NCI-H1092 (cell line): ENCODE measurements at places on chromosomes 12 and 14.

DNA sequence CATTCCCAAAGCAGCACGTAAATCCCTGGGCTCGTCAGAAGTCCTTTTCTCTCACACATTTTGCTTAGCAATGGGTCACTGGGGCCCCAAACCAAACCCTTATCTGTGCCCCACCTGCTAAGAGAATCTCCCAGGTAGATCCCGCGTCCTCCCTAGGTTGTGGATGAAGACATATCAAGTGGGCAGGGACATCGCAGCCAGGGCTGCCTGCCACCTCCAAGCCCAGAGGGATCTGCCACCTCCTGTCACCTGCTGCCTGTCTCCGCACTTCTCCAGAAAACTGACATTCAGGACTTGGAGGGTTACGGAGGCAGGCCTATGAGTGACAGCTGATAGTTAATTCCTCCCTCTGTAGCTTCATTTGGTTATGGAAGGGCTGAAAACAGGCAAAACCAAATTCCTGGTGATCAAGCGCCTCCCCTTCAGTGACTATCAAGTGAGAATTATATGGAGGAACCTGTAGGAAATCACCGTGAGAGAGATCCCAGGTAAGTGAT lies 19.5 kb downstream of the BCL11B start:
- DNase-seq, result no peak

DNA sequence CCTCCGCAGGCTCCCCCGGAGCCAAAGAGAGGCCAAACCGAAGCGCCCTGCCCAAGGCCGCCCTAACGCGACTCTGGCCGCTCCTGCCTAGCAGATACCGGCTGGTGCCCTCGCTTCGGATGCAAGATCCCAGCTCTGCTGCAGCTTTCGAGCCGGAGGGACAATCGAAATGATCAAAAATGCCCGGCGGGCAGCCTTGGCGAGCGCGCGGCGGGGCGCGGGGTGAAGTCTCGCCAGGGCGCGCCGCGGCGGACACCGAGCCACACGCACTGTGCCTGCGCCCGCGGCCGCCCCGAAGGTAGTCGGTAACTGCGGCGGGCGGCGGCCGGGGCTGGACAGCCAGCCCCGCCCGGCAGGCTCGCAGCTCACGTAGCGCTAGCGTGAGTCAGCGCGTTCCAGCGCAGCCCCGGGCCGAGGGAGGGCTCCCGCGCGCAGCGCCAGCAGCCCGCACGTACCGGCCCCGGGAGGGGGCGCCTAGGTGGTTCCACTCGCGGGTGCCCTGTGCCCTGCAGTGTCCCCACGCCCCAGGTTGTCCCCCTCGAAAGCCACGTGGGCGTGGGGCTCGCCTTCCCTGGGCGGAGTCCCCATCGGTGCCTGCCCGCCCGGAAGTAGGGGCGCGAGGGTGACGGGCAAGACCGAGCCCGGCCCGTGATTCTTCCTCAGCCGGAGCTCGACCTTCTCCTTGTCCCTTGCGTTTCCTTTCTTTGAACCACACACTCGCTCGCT lies 109.2 kb upstream of the EGLN3 start:
- DNase-seq, result peak; percentile 15

DNA sequence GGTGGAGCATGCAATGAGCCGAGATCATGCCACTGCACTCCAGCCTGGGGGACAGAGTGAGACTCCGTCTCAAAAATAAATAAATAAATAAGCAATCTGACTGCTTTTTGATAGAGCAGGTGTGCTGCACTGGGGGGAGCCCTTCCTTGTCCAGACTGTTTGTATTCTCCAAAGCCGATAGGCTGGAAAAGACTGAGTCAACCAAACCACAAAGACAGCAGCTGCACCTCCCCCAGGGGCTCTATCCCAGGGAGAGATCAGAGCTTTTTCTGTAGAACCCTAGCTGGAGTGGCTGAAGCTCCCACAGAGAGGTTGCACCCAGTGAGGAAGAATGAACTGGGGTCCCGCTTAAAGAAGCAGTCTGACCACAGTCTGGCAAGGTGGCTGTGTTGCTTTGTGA lies 45.8 kb upstream of the LALBA start:
- no peak for DNase-seq

DNA sequence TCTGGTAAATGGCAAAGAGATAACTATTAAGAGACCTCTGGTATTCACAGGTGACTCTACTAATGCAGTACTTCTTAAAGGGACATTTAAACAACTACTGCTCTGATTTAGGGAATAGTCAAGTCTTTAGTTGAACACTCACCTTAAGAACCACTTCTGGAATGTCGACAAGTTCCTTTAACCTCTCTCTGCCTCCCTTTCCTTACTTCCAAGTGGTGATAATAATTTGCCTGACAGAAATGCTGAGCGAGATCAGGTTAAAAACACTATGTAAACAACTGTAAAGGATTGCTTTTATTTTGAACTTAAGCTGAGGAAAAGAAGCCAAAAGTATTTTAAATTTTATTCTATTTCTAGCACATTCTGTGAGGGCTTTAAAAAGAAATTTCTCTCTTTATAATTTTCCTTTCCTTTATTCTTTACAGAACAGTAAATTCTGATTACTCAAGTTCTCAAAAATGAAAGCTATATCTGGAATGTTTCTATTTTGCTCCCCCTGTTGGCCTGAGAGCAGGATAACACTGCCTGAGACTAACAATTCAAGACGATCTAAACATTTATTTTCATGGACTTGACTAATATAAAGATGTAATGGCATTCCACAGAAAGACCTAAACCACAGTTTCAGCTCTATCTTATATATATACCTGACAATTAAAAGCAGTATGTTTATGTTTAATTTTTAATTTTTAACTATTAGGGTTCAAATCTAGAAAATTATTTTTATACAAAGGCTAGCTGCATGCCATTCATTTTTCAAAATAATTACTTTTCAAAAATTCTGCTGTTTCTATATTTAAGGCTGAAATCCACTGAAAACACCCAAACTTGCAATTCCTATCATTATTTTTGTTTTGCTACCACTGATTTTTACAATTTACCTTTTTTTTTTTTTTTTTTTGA lies 29.2 kb downstream of the ZCCHC8 start:
- DNase-seq, result peak; percentile 0

GRCh38 chr12:1083889-1084262 lies 92.9 kb downstream of the ERC1 start:
- peak; percentile 73 for DNase-seq

GRCh38 chr14:57227083-57227482 lies 41.6 kb downstream of the EXOC5 start:
- DNase-seq, result no peak

DNA sequence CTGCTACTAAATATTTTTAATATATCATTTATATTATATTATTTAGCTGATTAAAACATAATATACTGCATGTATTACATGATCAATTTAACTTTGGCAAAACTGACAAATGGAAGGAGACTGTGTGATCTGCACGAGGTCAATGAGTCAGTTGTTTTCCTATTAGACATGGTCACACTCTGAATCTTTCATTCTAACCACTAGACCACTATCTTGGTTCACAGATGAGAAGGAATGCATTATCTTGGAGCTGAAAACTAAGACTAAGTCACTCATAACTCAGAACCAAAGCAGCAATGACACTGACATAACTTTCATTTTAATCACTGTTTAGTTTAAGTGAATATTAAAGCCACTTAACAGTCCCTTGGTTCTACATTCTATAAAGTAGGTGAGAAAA lies 37.4 kb downstream of the GNPTAB start:
- DNase-seq, result no peak

DNA sequence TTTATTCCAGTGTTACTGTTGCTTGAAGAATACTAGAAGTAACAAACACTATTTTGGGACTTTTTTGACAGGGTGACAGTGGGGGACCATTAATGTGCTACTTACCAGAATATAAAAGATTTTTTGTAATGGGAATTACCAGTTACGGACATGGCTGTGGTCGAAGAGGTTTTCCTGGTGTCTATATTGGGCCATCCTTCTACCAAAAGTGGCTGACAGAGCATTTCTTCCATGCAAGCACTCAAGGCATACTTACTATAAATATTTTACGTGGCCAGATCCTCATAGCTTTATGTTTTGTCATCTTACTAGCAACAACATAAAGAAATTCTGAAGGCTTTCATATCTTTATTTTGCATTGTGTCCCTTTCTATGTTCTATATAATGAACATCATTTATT lies 44.5 kb downstream of the TMPRSS12 start:
- no peak for DNase-seq

DNA sequence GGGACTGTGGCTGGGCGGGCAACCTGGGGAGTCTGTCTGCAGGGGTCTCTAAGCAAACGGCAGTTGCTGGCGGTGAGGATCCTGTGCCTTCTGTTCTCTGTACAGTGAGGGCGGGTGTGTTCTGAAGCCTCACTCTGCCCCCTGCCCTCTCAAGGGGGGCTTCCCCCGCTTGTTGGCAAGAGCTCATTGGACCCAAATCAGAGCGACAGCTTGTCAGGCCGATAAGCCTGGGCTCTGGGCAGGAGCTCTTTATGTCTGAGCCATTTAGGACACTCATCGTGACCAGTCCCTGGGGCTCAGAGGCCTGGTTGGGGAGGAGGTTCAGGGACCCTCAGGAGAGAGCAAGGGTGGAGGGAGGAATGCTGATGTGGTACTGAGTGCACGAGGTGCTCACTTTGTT lies 136.0 kb downstream of the TSPAN9 start:
- no peak for DNase-seq

DNA sequence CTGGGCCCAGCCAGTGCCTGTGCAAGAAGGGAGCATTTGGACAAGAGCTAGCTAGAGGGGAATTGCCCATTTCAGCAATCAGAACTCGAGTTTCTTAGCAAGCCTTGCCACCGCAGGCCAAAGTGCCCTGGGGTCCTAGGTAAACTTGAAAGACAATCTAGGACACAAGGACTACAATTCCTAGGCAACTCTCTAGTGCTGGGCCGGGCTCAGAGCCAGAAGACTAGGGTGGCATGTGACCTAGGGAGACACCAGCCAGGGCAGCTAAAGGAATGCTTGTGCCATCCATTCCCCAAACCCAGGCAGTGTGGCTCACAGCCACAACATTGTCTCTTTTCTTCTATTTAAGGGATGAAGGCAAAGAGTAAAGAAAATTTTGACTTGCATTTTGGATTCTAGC lies 205.0 kb downstream of the BMP4 start:
- DNase-seq, result no peak

- no peak for DNase-seq
Measured at GRCh38 chr12:89494411-89495231, 30.0 kb downstream of the GALNT4 start.

DNA sequence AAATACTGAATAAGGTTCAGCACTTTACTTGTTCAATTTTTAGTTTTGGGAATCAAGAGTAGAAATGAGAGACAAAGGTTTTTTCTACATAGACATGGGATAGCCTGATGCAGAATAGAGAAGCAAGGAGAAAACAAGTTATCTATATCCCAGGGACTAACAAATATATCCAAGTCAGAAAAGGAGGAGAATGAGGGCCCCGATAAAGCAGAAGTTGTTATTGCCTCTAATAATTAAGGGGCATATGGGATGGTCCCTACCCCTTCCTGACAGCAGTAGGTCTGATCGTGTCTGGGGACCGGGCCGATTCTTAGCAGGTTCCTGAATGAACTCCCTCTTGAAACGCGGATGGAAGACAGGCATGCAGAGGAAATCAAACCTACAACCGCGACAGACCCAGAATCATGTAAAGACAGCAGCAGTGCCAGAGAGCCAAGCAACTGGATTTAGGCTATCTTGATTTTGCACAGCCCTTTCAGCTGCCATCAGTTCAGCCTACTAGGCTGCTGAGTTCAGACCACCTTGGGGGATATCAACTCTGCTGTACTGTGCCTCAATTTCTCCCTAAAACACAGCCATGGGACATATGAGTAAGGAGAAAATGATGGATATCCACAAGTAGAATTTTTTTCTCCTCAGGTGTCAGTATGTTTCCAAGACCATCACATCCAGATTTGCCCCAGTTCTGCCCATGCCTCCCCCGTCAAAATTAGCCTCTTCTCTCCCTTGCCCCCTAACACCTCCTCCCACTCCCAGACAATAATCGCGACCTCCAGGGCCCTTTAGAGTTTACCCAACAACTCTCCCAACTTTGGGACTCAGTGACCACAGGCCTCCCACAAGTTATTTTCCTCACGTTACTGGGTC lies 706 bp downstream of the PRMT5 start:
- no peak for DNase-seq

GRCh38 chr14:51933191-51933590 lies 56.2 kb upstream of the RTRAF start:
- DNase-seq, result no peak

- no peak for DNase-seq
Measured at GRCh38 chr14:104805326-104805678, 4.4 kb downstream of the ZBTB42 start.

DNA sequence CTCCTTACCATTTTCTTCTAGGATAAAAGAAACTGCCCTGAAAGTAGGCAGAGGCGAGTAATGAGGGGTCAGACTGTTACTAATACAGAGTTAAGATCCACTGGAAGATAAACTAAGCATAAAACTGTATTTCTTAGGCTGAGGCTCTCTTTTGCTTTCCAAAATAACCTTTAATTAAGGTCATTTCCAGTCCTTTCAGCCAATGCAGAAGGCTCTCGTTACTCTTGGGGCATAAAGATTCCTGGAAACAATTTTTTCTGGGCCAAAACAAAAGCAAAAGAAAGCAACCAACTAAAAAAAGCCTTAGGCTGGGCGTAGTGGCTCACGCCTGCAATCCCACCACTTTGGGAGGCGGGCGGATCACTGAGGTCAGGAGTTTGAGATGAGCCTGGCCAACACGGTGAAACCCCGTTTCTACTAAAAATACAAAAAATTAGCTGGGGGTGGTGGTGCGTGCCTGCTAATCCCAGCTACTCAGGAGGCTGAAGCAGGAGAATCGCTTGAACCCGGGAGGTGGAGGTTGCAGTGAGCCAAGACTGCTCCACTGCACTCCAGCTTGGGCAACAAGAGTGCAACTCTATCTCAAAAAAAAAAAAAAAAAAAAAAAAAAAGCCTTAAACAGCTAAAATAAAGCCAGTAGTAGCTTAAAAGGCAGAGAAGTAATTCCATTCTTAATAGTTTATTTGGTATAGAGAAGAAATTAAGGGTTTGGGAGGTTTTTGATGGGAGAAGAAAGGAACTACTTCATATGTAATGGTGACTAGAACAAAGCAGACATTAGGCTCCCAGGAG lies 68.9 kb upstream of the STAC3 start:
- no peak for DNase-seq

DNA sequence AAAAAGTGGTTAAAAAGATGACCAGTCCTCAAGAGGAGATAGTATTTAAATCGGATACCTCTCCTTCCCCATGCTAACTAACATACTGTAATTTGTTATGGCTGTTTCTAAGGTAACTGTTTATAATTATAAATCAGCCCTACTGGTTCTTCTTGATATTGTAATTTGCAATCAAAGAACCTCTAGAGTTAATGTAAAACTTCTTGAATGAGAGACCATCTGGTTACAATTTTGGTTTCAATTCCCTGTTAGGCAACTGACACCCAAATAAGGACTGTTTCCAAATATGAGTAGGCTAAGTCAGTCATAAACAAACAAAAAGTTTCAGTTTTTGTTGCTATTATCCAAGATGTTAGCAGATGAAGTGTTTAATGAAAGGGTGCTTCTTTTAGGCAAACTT lies 120.2 kb upstream of the DNM1L start:
- DNase-seq, result no peak

GRCh38 chr14:99459481-99460100 lies 21.1 kb downstream of the SETD3 start:
- no peak for DNase-seq
